Ovary (tissue), 10 donors: ENCODE measurements at places on chromosomes 5 and 9. TPM values are rescaled to one million over a fixed set of nuclear protein-coding genes. Genes with fewer than 3 reads are reported as not detected.
A peak's percentile ranks its signal among the peaks of the same experiment; 100 is the strongest.

GRCh38 chr9:130998597-130999244, 10.3 kb upstream of the LAMC3 start:
- no peak for DNase-seq

GRCh38 chr9:8428389-8428788, 628.8 kb upstream of the DMAC1 start:
- DNase-seq: no peak

DNA sequence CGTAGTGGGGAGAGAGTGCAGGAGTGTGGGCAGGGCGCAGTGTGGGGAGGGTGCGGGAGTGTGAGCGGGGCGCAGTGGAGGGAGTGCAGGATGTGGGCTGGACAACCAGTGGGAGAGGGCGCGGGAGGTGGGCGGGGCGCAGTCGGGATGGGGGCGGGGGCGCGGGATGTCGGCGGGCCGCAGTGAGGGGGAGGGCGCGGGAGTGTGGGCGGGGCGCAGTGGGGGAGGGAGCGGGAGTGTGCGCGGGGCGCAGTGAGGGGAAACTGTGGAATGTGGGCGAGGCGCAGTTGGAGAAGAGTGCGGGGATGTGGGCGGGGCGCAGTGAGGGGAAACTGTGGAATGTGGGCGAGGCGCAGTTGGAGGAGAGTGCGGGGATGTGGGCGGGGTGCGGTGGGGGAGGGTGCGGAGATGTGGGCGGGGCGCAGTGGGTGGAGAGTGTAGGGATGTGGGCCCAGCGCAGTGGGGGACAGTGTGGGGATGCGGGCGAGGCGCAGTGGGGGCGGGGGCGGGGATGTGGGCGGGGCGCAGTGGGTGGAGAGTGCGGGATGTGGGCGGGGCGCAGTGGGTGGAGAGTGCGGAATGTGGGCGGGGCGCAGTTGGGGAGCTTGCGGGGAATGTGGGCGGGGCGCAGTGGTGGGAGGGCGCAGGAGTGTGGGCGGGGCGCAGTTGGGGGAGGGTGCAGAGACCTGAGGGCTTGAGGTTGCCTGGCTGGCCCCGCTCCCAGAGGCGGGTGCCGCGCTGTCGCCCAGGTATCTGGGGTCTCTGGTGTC, at the start of gene NXNL2:
Gene NXNL2, plus strand, starts transcription at position 723 of the 770 bp plus-strand sequence. CDS start 257 bp downstream, outside the sequence.
- DNase-seq: peak; percentile 95

DNA sequence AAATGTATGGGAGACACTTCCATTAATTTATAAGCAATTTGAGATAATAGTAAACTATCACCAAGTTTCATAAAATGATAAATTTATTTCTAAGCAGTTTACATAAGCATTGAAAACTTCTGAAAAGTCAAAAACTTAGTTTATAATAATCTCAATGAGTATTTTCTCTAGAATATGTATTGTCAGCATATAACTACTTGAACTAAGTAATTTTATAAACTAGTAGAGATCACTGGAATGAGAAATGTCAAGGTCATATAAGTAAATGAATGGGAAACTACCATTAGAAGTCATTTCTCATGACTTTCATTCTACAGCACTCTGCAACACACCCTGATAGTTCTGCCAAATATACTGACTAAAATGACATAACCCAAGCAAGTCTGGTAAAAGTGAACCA, 3.4 kb downstream of the TBCA start:
- DNase-seq: no peak

- no peak for DNase-seq
Observed at GRCh38 chr9:112218908-112219307, 43.8 kb upstream of the SUSD1 start.

LHX3 gene
- total RNA-seq: not detected

BASP1 gene
- total RNA-seq: 57.5 TPM
